ENCODE measurements at places on chromosomes 7 and 10. TPM values are rescaled to one million over a fixed set of nuclear protein-coding genes. Genes with fewer than 3 reads are reported as not detected.

DNA sequence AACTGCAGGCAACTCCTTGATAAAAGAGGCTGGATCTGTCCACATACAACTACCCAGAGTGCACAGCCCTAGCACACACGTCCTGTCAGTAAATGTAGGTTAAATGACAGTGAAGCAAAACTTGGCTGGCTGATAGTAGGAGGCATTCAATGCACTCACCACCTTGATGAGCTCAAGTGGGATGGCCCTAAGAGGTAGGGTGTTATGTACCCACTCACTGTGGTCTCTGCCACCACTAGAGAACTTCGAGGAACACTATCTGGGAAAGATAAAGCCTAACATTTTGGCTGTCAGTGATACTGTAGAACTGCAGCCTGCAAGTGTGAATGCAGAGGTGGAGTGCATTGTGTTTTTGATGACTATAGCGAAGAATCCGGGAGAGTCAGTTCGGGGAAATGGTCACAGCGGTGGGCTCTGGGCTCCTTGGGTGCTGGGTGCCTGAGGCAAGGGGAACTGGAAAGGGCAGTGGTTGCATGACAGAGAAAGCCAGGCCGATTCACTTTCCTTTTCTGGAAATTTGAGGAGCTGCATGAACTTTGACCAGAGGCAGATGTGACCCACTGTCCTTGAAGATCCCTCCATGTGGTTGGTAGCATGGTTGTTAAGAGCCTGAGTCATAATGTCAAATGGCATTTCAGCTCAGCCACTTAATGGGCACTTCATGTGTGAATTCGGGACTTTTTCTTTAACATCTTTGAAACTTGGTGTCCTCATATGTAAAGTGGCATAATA is 93.1 kb upstream of the ZPBP start:
- no peak for DNase-seq

DNA sequence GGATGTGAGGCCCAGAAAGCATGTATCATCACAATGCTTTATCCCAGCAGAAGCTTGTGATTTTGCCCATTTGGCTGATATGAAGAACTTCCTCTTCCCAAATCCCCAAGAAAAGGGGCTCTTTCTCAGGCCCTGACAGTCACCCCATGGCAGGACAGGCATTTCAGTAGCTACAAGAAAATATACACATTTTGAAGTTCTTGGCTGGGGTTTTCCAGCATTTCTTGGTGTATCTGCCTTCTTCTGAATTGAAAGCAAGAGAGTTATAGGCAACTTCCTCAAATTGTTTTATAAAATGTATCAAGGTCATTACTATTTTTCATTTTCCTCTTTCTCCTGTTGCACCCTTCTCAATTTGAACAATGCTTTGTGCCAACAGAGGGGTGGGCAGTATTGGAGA is 63.3 kb upstream of the PDLIM1 start:
- DNase-seq = no peak

DNA sequence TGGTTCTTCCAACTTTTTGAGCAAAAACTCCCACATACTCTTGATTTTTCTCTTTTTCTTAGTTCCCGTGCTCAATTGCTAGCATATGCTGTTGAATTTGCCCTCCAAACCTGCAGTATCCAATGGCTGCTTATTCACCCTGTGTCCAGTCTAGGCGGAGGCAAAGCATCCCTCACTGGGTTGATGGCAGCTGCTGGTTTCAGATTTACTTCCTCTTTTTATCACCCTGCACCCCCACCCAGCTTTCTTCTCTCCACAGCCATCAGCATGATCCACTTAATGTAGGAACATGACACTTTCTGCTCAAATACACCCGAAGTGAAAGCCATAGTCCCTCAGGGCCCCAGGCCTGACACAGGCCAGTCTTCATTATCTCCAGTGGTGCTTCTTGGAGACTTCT is 87.6 kb upstream of the ADARB2 start:
- DNase-seq = no peak

- DNase-seq = no peak
Measured at GRCh38 chr10:132535065-132535651, 2.4 kb upstream of the INPP5A start.

DNA sequence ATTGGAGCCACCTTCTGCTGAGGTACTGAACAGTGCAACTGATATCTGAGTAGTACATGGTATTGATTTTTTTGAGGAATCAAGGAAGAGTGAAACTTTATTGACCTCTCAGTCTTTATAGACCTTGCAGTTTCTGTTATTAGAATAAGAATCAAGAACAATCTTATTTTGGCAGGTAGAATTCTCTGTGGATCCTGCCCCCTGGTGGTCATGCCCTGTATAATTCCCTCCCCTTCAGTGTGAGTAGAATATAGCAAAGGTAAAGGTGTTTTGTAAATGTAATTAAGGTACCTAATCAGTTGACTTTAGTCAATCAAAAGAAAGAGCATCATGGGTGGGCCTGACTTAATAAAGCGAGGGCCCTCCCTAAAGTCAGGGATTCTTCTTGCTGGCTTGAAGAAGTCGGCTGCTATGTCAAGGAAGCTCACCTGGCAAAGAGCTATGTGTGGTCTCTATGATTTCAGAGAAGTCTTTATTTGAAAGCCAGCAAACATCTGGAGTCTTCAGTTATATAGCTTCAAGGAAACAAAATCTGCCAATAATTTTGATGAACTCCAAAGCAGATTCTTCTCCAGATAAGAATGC is 142.8 kb downstream of the LSM5 start:
- DNase-seq = no peak

Gene FOXI2
- total RNA-seq = 1.7 TPM

Measured in progenitor cell of endocrine pancreas (in vitro differentiated cells).